ENCODE measurements at places on chromosomes 5 and 9.

GRCh38 chr9:124794902-124795491, 18.1 kb downstream of the OLFML2A start:
- no peak for DNase-seq

GRCh38 chr5:38996123-38996522, 78.1 kb downstream of the RICTOR start:
- no peak for DNase-seq

DNA sequence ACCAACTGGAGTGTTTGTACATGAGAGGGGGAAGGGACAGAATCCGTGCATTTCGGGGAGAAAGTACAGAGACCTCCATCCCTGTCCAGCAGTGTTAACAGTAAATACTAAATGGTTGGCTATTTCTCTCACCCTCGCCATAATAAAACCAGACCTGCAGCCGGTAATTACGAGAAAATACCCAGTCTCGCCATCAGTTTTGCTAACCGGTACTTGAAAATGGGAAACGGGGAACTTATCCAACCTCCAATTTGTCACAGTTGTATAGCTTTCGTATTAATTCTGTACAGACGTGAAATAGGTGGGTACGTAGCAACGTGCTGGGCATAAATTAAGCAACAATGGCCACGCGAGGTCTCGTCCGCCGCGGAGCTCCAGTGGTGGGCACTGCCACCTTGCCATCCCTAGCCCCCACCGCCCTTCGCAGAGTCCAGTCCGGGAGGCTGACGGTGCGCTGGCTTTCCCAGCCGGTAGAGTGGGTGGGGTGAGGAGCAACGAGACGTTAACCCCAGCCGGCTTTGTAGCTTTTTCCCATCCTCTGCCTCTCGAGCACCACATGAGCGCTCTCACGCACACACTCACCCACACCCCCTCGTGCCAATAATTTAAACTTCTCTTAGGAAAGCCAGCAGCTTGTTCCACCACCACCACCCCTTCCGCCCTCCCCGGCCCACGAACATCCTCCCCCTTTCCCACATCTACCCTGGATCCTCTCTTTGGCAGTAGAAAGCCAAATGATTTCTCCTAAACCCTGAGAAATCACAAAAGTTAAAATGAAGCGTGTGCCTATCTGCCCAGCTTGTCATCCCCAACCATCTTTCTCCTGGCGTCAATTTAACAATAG, 1.8 kb downstream of the ELAVL2 start:
- DNase-seq, result no peak

DNA sequence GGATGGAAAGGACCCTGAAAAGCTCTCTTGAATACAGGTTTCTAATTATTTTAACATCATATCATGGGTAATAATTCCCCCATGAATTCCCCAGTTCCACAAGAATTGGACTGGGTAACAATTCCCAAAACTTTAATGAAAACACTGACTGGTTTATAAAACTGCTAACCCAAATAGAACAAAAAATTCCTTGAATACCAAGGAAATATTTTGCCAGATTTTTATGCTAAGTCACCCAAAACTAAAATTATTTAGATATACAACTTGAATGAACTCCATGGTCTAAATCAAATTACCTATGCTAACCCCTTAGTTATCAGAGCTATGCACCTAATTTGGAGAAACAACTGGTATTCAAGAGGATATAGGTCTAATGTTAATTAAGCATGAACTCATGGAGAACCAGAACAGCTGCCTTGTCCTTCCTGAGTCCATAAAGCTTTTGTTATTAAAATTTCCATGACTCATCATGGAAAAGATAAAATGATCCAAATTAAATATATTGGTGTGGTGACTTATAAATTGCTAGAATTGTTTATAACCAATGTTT, 164.9 kb upstream of the TUT7 start:
- no peak for DNase-seq

GRCh38 chr5:79255786-79256557, 20.0 kb downstream of the JMY start:
- DNase-seq, result no peak

DNA sequence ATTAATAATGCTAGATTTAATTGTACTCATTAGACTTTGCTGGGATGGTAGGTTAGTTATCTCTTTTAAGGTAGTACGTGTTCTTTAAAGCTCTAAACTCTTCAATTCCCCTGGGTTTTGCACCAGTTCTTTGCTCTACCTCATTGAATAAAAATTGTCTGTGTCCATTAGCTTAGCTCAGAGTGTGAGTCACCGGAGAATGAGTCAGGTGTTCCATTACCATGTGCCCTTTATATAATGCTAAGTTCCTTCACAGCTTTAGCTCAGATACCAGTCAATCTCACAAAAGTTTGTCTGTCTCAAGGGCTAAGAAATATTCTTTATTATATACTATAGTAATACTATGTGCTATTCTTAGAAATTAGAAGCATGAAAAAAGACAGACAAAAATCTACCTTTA, 339.4 kb downstream of the PRELID2 start:
- peak; percentile 86 for DNase-seq

- DNase-seq, result no peak
Observed at GRCh38 chr9:130352586-130353285, 87.2 kb downstream of the HMCN2 start.

- no peak for DNase-seq
Observed at GRCh38 chr9:77511525-77511924, 136.6 kb downstream of the GNA14 start.

GRCh38 chr5:107513337-107514085, 157.2 kb downstream of the EFNA5 start:
- no peak for DNase-seq

DNA sequence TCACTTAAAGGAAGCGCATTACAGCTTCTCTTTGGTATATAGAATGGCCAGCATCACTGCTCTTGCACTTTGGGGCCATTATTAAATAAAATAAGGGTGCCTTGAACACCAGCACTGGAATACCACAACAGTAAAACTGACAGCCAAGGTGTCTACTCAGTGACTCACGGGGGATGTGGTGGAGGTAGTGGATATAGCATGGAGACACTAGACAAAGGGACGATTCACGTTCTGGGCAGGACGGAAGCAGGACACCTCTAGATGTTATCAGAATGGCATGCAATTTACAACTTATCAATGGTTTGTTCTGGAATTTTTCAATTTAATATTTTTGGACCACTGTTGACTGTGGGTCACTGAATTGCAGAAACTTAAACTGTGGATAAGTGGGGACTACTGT, 32.9 kb upstream of the PDE8B start:
- no peak for DNase-seq

- DNase-seq, result no peak
Observed at GRCh38 chr5:154199263-154199662, 8.7 kb downstream of the GALNT10 start.

DNA sequence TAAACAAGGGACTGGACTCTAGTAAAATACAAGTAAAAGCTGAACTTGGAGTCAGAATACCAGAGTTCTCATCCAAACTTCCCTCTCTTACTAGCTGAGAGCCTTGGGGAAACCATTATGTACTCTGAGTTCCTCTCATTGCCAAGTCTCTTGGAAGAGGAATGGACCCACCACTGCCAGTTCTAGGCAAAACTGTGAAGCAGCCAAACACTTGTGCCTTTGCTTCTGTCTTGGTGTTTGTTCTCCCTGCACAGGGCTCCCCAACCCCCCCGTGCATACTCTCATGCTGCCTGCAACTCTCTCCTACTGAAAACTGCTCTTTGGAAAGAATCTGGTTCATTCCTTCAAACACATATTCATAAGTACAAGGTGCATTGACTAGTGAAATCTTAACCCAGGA, 102.6 kb downstream of the PDZD2 start:
- no peak for DNase-seq

- no peak for DNase-seq
Observed at GRCh38 chr5:67476531-67476930, 279.9 kb upstream of the CD180 start.

DNA sequence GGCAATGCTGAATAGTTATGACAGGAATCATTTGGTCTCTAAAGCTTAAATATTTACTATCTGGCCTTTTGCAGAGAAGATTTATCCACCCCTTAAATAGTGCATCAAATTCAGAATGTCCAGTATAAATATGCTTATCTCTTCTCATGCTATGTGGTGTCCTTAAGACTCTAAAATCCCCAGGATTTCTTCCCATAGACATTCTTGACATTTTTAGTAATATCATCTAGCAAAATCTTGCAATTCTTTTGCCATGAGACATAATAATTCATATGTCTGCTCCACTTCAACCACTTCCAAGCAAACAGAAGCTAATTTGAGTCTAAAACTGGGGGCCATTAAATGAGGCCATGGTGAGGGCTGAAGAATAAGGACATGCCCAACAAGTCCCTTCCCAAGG, 1923.4 kb upstream of the CDH9 start:
- no peak for DNase-seq

DNA sequence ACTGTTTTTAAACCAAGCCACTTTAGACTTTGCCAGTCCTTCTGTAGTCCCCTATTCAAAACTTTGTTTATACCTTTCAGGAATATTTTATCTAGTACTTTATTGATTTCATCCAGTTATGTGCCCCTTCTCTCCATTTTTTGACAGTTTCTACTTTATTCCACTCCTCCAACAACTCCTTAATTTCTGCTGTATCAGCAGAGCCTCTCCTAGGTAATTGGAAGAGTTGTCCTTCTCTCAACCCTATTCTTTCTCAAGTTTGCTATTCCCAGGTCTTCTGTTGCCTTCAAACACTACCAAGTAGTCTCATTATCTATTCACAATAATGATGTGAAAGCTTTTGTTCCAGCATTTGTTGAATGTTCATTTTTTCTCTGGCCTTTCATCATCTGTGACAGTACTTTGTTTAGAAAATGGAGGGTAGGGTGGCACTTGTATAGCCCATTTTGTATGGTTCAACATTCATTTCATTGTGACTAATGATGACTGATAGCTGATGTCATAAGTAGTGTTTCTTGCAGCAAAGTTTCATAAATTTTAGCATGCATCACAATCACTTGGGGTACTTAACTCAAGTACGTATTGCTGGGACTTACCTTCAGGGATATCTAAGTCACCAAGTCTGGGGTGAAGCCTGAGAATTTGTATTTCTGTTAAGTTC, 204.4 kb upstream of the DMRT1 start:
- no peak for DNase-seq

GRCh38 chr9:99430301-99430700, 208.2 kb downstream of the SEC61B start:
- no peak for DNase-seq

DNA sequence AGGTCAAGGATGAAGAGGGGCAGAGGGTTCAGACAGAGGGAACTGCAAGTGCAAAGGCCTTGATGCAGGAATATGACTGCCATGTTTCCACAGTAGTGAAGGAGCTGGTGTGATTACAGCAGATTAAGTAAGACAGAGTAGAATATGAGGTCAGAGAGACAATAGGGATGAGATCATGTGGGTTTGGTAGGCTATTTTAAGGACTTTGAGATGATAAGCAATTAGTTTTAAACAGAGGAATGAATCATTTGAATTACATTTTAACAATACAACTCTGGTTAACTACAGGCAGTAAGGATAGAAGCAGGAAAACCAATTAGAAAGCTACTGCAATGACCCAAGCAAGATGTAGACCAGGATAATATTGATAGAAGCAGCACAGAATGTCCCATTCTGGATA, 7.7 kb downstream of the CENPK start:
- no peak for DNase-seq

GRCh38 chr5:154334406-154335064, 111.3 kb upstream of the SAP30L start:
- no peak for DNase-seq

GRCh38 chr9:137956688-137957385, 79.3 kb downstream of the CACNA1B start:
- no peak for DNase-seq

DNA sequence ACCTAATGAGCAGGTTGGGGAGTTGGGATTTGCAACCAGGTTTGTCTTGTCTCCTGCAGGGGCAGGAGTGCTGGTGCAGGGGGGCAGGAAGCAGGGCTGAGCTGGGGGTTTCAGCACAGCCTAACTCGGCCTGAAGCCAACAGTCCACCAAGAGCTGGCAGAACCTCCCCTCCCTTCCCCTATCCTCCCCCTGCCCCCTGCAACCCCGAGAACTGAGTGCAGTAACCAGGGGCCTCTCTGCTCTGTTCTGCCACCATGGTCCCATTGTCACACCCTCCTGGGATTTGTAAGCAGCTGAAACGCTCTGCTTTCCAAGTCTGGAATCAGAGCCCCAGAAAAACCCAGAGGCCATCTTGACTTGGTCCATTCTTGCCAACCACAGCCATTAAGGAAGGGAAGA, 72.9 kb downstream of the ARHGEF37 start:
- no peak for DNase-seq

DNA sequence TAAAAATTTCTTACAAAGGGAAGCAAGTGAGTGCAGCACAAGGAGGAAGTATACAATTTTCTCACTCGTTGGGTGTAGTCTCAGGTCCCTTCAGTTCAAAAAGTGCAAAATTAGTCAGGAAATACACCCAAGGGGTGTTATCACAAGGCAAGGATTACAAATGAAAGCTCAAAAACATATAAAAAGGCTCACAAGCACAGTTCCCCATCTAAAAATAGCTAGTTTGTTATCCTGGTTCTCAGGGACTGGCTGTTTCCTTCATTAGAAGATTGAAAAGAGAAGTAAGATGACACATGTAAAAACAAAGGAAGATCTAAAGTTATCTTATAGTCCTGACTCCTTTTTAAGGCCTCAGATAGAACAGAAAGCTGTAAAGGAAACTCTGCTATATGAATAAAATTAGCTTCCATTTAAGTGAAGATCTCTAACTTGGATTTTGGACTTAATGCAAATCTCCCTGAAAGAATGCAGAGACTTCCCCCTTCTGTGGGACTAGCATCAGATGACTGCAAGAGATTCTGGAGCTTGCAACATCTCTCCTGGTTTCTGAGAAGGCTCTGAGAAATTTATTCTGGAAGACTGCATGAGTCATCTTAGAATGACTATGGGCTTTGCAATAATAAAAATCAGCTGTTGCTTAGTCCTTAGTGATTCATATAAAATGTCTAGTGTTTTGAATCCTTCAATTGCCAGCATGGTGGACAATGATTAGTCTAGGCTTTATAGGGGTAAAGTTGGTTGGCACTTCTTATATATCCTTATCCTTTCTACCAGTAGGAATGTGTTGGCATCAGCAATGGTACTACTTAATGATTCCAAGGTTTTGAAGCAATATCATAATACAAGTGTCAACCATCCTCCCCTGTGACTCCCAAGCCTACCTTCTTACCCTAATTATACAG, 25.4 kb downstream of the DAB2 start:
- DNase-seq, result peak; percentile 98

GRCh38 chr9:132242621-132243155, 80.8 kb downstream of the NTNG2 start:
- no peak for DNase-seq

GRCh38 chr5:62143268-62144229, 162.5 kb upstream of the KIF2A start:
- no peak for DNase-seq

GRCh38 chr5:54820346-54821134, 164.9 kb downstream of the ESM1 start:
- no peak for DNase-seq

- DNase-seq, result no peak
Observed at GRCh38 chr9:93884808-93885207, 70.3 kb downstream of the BARX1 start.
